Cortex of kidney (tissue), 1 donor: ENCODE measurements at places on chromosomes 5 and 9.

DNA sequence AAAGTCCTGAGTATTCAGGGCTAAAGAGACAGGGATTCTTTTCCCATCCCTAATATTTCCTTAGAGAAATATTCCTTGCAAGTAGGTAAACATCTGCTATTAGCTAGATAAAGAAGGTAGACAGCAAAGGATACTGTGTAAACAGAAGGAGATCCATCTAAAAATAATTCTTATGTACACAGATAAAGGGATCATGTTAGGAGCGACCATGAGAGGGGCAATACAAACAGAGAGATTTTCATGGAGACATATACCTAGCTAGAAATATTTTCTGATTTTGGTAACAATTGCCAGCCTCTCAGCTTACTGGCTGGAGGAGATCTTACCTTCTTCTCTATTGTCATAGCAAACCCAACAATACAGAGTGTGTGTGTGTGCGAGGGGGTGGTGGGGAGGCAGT lies 184.6 kb upstream of the DMAC1 start:
- DNase-seq, result no peak

- no peak for DNase-seq
Measured at GRCh38 chr5:168269937-168270330, 21.5 kb upstream of the WWC1 start.

GRCh38 chr5:139022528-139022927 lies 147.4 kb upstream of the LRRTM2 start:
- no peak for DNase-seq

DNA sequence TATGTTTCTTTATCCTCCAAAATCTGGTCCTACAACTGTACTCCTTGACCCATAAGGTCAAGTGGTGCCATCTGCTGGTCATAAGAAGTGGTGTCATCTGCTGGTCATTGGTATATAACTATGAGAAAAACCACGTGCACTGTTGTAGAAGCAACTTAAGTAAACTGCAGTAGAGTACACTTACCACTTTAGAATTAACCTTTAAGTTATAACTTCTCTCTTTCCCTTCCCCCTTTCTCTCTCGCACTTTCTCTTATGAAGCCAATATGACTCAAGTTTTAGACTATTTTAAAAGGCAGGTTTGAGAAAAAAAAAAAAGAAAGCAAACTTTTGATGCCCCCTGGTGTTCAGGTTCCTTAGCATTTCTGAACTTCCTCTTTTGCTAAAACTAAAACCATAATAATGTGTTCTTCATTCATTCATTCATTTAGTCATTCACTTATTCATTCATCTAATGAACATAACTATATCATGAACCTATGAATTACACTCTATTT lies 12.8 kb upstream of the MTAP start:
- DNase-seq, result no peak

DNA sequence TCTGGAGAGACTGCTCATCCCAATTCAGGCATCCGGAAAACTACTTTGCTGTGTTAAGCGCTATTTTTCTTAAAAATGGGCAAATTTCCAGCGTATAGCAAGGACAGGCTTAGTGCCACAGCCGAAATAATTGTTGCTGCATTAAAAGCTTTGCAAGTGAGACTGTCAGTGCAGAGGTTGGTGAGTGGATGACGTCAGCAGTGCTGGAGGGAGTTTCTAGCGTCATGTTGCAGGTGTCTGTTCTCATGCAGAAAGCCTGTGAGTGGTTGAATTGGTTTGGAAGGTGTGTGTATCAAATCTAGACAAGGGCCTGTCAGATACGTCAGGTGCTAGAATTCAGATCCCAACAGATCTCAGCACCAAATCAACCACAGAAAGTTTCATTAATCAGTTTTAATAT lies 204.4 kb downstream of the TRIO start:
- DNase-seq, result no peak

DNA sequence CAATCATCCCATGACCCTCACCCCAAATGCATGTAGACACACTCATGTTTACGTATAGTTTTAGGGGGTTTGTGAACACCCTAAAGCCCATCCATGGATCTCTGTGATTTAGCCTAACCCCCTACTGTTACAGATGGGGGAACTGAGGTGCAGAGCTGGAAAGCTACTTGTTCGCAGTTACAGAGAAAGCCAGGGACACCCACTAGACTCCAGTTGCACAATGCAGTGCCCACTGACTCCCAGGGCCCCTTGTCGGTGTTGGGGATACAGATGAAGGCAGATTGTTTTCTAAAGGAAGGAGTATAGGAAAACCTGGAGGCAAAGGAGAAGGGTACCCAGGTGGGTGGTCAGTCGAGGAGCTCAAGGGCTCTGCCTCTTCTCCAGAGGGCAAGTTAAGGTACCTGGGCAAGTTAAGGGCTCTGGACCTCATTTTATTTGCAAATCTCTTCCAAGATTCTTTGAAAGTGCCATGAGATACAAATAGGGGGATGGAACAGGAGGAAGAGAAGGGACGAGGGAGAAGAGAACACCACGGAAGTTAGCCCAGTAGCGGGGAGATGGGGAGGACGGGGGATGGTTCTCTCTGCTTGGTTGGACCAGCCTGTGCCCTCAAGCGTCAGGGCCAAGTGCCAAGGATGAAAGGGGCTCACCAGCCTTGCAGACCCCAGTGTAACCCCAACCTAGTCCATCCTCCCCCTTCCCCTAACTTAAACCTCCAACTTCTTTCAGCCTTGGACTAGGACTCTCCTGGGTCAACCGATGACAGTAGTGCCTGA lies 958 bp downstream of the MYOZ3 start:
- DNase-seq, result no peak
